GM12891 (cell line): ENCODE measurements at places on chromosomes 12 and 14.

DNA sequence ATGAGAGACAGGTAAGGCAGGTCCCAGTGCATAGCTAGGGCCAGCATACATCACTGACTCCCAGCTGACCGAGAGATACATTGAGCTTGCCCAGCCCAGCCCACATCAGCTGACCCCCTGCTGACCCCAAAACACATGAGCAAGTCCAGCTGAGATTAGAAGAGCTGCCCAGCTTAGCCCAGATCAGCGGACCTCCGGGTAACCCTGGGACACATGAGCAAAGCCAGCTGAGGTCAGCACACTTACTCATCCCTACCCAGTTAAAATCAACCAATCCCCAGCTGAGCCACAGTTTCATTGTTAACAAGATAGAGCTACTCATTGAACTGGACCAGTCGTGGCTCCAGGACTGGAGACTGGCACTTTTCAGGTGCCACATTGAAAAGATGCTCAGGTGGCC lies 21.8 kb upstream of the FBXO34 start:
- no peak for DNase-seq

DNA sequence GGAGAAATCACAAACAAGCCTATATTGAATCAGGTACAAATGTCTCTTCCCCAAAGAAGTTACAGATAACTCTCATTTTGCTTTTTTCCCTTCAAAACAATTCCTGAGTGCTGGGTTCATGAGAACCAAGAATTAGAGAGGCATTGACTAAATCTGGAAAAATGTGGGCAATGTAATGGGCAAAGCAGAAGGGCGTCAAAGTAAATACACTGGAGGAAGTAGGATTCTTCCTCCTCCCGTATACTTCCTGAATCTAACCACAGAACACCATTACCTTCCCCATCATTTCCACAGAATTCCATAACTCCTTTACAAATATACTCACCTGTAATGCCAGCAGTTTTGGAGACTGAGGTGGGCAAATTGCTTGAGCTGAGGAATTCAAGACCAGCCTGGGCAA lies 3.0 kb upstream of the RBMS2 start:
- DNase-seq = no peak

DNA sequence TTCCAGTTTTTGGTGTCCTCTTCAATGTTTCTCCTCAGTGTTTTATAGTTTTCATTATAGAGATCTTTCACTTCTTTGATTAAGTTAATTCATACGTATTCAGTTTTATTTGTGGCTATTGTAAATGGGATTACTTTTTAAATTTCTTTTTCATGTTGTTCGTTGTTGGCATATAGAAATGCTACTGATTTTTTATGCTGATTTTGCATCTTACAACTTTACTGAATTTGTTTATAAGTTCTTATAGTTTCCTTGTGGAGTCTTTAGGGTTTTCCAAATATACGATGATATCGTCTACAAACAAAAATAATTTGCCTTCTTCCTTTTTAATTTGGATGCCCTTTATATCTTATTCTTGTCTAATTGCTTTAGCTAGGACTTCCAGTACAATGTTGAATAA lies 9.7 kb upstream of the SDR9C7 start:
- DNase-seq = no peak

DNA sequence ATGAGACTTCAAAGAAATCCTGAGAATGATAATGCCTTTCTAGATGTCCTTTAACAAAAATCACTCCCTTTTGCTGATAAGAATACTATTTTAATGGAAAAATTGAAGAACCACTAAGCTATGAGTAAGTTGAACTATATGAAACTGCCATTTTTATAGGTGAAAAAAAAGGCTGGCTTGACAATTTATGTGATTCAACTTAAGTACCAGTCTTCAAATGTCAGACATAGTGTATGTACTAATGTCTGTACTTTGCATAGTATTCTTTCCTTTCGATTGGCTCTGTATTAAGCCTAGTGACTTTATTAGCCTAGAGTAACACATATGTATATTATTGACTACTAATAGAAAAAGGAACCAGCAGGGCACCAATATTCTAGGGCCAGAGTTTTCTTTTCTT lies 11.9 kb downstream of the HEATR5A start:
- DNase-seq = no peak

- no peak for DNase-seq
These were observed 63.3 kb upstream of the FLRT2 start for GRCh38 chr14:85466678-85467077.
